ENCODE measurements at places on chromosomes 11 and 22.

DNA sequence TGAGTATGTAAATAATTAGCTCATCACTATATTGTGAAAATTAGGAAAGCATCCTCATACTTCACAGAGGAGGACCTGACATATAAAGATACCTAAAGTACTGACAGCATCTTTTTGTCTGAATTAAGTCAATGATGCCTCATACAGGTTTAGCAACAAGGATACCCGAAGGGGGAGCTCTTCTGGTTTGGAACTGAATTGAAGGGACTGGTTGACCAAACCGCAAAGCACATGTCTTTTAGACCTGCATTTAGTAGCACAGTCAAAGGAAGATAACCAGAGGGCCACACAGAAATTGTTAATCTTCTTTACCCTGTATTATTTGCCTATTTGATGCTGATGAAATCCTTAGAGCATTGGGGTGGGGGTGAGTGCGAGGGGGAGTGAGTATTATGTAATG is 12.9 kb upstream of the WT1 start:
- no peak for DNase-seq

- no peak for DNase-seq
Observed at GRCh38 chr11:60974726-60975125, 3.2 kb downstream of the CD6 start.

- DNase-seq = no peak
Observed at GRCh38 chr22:40855979-40856512, 393 bp downstream of the ST13 start.

DNA sequence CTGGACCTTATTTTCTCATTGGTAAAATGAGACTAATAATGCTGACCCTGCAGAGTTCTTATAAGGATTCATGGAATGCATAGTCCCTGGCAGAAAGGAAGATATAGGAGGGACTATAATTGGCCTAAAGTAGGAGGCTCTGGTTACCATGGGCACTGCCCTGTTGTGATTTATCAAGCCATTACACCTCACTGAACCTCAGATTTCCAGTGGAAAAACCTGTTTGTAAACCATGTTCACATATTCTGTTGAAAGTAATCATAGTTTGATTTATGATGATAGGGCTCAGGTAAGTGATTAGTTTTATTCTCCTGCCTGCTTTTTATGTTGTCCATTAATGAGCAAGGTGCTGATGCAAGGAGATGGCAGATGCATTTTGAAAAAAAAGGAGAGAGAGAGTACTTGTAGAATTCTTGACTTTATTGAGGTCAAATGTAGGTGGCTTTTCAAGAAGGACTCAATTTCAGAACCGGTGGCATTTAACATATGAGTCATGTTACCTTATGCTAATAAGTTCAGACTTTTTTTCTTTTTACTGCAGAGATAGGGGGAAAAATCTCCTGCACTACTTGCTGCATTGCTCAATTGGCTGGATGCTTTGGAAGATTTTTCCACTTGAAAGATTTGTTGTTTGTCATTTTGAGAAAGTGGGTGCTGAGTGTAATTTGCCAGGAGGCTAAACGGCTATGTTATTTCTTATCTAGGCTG is 14.6 kb downstream of the NF2 start:
- no peak for DNase-seq

- no peak for DNase-seq
Observed at GRCh38 chr11:78020246-78020645, 2.8 kb downstream of the KCTD14 start.

- DNase-seq = peak; percentile 15
Observed at GRCh38 chr11:115580927-115581680, 76.9 kb upstream of the CADM1 start.

DNA sequence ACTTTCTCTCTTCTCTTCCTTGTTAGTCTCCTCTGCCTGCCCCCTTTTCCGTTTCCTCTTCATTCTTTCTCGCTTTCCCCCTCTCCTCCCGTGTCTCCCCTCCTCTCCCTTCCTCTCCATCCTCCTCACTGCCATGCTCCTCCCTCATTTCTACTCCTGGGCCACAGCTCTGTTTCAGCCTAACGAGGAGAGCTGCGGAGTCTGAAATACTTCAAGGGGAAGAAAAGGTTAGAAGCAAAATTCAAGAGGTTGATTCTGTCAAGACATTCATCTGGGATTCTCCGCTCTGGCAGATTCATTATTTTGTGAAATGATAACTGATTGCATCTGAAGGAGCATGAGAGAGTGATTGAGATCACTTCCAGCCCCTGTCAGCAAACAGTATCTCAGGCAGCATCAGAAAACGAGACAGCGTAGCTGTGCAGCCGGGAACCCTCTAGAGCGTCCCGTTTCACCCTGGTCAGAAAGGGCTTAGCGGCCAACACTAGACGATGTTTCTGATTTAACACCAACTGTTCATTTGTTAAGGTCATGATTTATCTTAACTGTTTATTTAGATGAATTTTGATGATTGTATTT is 279.3 kb upstream of the B3GAT1 start:
- DNase-seq = no peak

- DNase-seq = no peak
Observed at GRCh38 chr11:73554671-73555320, 43.1 kb downstream of the FAM168A start.

DNA sequence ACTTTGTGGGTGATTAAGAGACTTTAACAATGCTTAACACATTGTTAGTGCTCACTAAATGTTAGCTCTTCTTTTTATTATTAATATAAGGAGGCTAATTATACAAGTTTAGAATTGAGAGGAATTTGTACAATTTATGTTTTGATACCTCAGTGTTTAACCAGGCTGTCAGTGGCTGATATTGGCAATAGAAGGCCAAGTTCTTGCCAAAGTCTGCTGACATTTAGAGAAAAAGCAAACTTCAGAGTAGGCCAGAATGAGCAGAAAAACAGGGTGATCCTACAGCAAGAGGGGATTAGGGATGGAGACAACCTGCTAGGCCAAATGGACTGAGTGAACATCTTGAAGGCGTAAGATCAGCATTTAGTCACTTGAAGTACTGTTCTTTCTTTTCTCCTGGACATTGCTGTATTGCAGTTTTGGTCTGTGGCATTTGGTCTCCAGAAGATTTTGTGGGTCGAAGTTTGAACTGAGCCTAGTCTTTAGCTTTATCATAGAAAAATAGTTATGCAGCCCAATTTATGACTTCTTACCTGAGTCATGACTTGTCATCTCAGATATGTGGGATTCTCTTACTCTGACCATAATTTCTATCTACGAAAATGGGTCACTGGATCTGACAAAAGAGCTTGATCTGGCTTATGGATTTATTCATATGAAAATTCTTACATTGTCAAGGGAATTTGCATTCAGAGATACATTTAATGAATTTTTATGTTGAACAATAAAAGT is 9.0 kb downstream of the TRIM44 start:
- no peak for DNase-seq

- no peak for DNase-seq
Observed at GRCh38 chr11:8624698-8625097, 30.7 kb upstream of the STK33 start.

GRCh38 chr11:46987183-46987582 is 50.6 kb downstream of the CSTPP1 start:
- no peak for DNase-seq

DNA sequence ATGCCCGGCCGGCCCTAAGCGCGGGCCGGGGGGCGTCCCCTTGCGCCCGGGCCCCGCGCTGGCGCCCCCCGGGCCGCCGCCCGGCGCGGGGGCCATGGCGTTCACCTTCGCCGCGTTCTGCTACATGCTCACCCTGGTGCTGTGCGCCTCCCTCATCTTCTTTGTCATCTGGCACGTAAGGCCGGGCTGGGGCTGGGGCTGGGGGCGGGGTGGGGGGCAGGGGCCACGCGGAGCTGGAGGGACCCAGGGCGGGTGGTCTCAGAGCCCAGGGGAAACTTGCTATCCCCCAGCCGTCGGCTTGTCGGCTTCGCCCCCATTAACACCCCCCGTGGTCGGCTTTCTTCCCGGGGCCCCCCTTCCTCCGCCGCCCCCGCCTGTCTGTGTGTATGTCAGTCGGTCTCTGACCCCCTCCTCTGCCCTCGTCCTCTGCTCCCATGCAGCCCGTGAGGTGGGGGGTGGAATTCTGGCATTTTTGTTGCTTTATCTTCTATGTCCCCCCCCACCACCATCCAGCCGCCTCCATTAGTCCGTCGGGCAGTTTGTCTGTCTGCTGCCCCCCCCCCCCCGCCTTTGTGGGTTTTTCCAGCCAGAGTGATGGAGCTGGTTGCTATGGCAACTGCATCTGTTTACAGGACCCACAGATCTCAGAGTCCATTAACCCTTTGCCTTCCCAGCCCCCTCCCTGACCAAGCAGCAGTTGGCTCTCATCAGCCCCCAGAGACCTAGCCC is 552 bp downstream of the CNIH2 start:
- DNase-seq = no peak

- no peak for DNase-seq
Observed at GRCh38 chr22:20577549-20577975, 70.2 kb downstream of the MED15 start.

DNA sequence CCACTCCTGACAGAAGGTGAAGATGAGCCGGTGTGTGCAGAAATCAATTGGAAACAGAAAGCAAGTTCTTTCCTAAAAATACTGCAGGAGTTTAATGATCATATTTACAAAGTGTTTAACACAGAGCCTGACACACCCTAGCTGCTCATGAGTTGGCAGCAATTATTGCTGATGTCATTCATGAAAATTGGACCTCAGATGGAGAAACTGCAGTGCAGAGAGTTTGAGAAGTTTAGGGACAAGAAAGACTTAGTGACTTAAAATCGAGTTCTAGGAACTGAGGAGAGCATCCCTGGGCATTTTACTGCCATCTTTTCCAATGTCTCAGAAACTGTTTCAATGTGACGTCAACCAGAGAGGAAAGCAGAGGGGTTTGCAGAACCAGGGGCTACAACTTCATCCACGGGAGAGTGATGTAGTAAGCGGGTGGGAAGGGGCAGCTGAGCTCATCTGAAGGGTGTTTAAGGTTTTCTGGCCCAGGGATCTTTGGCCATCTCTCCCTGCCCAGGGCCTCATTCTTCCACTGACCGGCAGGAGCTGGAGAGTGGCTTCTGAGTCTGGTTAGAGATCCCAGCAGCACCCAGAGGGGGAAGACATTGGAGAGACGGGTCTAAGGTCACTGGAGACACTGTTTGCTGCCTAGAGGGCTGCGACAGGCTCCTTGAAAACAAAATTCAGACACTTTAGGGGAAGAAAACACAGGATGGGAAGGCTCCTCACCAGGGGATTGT is 21.1 kb upstream of the IGLL5 start:
- no peak for DNase-seq

DNA sequence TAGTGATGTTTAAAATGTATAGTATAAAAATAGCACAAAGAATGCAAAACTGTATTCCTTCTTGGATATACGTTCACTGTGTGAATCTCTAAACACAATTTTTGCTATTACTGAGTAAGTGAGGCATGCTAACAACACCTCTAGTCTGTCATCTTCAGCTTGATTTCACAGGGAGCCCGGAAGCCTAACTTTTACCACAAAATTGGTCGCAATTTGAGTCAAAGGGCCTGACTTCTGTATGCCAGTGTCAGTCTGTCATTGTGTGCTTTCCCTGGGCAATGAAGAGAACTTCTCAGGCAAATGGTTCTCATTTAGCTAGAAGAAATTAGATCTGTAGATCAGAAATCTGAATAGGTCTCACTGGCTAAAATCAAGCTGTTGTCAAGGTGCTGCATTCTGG is 1059.5 kb downstream of the FAM181B start:
- DNase-seq = no peak

DNA sequence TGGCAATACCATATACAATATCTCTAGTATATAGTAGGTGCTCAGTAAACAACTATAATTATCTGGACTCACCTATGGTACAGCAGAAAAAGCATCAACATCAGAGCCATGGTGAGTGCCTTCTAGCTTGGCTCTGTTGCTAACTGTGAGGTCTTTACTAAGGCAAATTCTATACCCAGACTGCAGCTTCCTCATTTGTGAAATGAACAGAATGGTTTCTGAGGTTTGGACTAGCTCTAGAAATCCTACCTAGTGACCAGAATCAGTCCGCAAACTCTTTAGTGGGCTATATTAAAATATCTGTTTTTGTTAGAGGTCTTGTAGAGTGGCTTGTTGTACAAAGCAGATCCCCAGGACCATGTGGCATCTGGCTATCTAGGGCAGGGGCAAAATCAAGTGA is 3.7 kb downstream of the MS4A1 start:
- no peak for DNase-seq

GRCh38 chr11:63699896-63700295 is 18.6 kb downstream of the RTN3 start:
- no peak for DNase-seq

GRCh38 chr11:61683961-61684869 is 4.0 kb downstream of the DAGLA start:
- DNase-seq = no peak

DNA sequence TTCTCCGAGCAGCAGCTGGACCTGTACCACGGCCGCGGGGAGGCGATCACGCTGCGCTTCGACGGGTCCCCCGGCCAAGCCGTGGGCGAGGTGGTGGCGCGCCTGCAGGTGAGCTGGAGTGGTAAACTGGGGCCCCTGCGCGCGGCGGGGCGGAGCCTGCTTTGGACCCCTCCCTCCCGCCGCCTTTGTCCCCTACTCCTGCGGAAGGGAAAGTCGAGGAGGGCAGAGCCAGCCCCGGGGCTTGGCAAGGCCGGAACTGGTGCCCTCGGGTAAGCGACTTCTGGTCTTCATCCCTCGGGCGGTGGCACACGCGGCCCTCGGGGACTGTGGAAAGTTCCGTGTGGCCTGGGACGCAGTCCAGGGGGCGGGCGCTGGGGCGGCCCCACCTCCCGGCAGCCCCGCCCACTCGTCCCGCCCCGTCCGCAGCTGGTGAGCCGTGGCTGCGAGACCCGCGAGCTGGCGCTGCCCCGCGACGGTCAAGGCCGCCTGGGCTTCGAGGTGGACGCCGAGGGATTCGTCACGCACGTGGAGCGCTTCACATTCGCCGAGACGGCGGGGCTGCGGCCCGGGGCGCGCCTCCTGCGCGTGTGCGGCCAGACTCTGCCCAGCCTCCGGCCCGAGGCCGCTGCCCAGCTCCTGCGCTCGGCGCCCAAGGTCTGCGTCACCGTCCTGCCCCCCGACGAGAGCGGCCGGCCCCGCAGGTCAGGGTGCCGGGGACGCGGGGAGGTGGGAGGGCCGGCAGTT is 9.2 kb downstream of the SIPA1 start:
- DNase-seq = no peak

DNA sequence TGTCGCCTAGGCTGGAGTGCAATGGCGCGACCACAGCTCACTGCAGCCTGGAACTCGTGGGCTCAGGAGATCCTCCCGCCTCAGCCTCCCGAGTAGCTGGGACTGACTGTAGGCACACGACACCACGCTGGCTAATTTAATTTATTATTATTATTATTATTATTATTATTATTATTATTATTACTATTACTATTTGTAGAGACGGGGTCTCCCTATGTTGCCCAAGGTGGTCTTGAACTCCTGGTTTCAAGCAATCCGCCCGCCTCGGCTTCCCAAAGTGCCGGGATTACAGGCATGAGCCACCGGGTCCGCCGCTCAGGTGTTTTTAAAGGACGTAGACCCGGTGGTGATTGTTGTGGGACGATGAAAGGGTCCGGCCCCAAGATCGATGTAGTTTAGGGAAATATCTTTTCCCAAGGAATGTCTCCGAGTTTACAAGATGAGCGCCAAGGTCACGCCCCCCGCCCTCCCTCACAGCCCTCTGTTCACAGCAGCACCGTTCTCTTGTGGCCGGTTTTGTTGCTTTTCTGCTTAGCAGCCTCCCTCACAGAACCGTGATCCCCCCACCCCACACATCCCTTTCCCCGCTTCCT is 728 bp upstream of the POGLUT3 start:
- DNase-seq = no peak

GRCh38 chr11:18106688-18107087 is 806 bp upstream of the SAAL1 start:
- DNase-seq = no peak

- DNase-seq = no peak
Observed at GRCh38 chr11:45024316-45024715, 73.6 kb upstream of the TP53I11 start.

- no peak for DNase-seq
Observed at GRCh38 chr11:125690006-125690405, 9.4 kb upstream of the ACRV1 start.
